NCI-H2171 (cell line): ENCODE measurements at places on chromosomes 1 and 21.

GRCh38 chr1:238029126-238029525 lies 138.4 kb upstream of the ZP4 start:
- no peak for DNase-seq

DNA sequence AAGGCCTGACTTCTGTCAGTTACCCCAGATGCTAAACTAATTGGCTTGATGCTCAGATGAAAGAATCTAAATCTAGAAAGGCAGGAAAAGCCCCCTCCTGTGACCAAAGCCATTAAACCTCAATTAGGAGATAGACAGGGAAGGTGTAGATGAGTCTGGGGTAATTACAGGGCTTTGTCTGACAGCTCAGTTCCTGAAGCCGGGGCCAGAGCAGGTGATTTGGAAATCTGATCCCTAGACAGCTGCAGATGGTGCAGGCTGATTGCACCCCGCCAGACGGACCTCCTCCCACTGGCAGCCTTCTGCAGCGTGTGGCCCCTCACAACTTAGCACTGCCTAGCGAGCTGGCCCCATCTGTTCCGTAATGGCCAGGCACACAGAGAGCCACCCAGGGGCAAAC lies 395.1 kb downstream of the HLX start:
- peak; percentile 89 for DNase-seq

DNA sequence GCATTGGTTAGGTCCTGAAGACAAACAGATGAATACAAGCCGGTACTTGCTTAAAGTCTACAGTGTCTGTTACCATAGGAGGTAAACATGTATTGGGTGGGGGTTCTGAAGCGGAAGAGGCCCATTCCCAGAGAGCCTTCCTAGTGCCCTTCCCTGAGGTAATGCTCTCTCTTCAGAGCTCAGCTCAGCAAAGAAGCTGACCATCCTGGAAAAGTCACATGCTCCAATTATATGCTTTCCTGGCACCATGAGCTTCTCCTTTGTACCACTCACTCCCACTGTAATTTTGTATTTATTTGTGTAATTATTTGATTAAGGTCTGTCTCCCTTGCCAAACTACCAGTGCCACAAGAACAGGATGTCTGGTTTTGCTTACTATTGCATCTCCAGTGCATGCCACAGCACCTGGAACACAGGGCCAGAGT lies 42.0 kb downstream of the RAB3B start:
- no peak for DNase-seq

DNA sequence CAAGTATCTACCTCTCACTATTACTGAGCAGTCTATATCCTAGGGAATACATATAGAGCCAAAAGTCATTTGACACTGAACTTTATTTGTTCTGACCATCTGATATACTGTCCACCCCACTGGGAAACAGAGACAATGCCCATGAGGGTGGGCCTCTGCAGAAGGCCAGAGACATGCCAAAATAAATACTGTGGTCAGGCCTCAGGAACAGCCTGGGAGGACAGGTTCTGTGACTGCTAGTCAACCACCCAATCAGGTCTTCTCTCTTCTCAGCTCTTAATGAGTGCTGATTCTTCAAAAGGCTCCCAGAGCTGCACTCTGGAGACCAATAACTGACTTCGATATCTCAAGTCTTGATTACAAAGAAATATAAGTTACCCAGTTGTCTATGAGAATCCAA lies 5.5 kb upstream of the ANKRD35 start:
- no peak for DNase-seq

DNA sequence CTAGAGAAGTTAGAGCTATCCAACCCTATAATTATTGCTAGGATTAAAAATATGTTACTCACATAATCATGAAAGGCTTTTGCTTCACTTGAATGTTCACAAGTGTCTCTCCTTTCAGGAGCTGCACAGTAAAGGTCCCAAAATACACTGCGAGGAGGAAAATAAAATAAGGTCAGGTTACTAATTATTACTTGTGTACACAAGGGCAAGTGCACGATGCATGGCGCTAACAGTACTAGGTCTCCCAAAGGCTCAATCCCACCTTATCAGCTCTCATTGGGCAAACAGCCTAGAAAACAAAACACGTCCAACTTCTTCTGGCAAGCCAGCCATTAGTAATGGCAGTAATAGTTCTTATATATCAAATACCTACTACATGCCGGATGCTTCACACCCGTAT lies 4.4 kb downstream of the SSBP3 start:
- no peak for DNase-seq

DNA sequence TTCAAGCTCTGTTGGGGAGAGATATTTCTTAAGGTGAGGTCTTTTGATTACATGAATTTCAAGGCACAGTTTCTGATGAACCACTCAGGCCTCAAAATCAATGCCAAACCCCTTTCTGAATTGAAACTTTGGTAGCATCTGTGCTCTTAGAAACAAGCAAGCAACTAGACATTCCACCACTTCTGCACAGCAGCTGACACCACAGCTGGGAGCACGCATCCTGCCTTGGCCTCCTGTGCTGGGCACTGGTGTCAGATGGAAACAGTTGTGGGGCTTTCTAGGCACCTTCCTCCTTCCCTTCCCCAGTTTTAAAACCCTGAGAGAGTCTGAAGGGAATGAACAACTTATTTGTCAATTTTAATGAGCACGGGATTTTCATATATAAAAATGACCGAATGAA lies 360.2 kb downstream of the ADGRL2 start:
- DNase-seq = no peak

GRCh38 chr1:66365635-66366034 lies 168.3 kb upstream of the SGIP1 start:
- DNase-seq = no peak

GRCh38 chr21:14737922-14738321 lies 191.8 kb upstream of the SAMSN1 start:
- no peak for DNase-seq

DNA sequence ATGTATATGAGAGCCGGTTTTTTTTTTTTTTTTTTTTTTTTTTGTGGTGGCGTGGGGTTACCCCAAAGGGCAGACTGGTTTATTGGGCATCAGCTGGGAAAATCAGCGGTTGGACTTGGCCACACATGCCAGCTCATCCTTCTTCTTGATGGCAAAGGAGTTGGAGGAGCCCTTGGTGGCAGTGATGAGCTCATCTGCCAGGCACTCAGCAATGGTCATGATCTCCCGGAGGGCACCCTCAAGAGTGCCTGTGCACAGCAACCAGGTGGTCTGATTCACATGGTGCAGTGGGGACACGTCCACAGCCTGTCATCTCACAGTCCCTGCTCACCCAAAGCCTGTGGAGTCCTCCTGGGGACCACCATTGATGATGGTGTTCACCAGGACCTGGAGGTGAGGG lies 62.0 kb downstream of the MRPS6 start:
- no peak for DNase-seq

DNA sequence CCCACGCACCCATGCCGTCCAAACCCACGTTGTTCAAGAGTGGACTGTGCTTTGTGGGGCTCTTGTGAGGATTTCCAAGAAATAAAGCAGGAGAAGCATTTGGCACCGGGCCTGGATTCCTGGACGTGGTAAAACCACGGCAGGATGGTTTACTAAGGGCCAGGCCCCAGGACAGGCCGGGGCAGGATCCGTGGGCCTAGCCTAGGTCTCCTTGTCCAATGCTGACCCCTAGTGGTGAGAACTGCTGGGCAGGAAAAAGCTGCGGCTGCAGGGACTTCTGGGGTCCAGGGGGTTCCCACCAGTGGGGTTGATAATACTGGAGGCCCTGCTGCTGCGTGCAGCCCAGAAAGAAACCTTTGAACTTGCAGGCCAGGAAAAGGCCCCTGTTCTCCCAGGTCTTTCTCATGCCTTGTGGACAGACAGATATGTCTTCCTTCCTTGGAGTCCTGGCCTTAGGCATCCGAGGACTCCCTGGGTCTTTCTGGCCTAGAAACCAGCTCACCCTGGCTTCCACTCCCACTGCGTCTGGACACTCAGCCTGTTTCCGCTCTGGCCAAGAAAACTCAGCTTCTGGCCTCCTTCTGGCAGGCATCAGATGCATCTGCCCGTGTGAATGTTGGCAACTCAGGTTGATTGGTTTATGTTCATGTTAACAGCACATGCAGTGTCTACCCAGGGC lies 106.9 kb upstream of the TMEM51 start:
- peak; percentile 26 for DNase-seq

DNA sequence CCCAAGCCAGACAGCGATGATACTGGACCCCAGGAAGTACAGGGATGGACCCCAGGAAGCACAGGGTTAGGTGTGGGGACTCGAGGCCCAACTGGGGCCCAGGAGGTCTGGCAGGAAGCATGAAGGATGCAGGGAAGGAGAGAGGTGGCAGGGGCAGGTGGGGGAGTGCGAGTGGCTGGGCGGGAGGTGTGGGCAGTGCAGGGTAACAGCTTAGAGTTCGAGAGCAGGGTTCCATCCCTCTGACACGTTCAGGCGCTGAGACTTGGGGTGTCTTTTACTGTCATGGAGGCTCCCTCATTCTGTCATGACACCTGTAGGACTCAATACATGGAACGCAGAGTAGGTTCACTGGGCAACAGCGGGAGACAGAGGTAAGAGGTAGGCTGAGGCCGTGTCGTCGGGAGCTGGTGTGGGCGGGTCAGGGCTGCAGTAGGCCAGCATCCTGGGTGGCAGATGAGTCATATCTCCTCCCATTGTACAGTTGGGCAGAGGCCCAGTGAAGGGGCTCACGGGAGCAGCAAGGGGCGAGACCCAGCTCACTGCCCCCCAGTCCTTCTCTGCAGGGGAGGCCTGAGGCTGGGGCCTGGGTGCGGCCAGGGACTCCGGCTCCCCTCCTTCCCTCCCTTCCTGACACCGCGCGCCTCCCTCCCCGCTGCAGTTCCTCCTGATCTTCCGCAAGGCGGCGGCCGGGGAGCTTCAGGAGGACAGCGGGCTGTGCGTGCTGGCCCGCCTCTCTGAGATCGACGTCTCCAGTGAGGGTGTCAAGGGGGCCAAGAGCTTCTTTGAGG lies 11.6 kb upstream of the CTRC start:
- DNase-seq = no peak

DNA sequence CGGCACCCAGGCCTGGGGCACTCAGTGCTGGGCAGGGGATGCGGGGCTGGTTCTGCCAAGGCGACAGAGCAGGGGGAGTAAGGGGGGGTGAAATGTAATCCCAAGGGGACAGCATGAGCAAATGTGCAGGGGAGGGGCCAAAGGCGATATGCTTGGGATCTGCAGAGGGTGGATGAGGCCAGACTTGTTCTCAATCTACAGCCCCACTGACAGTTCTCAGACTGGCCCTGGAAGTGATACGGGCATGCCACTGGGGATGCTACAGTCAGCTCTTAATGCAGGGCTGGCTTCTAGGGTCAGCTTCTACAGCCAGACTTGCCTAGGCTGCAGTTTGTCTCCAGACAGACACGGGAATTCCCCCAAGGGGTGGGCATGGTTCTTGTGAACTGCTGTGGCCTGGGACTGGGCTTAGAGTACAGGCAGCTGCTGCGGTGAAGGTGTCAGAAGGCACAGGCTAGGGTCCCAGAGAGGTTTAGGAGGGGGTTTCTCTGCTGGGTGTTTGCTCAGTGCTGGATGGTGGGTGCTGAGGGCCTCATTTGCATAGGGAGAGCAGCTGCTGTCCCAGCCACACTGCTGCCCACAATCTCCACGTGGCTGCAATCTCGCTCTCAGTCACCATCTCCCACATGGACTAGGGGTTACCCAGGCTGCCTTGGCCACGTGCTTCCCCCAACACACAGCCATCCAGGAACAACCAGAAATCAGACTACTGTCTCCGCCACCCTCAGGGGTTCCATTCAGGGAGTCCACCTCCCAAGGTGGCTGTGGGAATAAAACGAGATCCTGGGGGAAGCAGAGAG lies 190.1 kb downstream of the HIVEP3 start:
- DNase-seq = no peak

DNA sequence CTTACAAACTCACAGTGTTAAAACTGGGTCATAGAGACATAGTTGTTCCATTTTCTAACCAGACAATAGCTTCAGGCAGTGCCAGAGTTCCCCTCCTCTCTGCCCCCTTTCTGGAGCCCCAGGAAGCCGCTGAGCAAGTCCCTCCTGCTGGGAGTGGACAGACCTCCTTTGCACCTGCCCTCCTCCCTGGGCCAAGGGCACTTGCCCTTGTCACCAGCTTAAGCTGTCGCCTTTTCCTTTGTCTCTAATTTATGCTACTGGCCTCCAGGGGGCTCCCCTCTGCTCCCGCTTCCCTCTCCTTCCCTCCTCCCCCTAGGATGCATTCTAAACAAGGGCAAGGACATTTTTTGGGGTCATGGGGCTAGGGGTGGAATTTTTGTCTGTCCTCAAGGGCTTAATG lies 182.4 kb downstream of the MIS18A start:
- DNase-seq = no peak

DNA sequence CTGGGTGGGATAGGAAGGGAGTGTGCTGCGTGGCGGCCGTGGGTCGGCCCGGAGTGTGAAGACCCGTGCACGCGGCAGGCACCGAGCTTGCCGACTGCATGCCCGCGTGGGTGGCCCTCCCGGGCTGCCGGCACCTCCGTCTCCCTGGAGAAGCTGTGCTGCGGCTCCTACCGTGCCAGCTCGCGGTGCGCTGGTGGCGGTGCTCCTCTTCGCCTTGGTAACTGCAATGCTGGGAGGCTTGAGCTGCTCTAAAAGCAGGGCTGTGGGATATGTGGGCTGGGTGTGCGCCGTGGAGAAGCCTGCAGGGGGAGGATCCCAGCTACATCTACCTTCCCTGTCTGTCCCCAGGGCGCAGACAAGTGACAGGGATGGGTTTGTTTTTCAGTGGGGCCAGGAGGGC lies 2.4 kb downstream of the GABRD start:
- DNase-seq = no peak

DNA sequence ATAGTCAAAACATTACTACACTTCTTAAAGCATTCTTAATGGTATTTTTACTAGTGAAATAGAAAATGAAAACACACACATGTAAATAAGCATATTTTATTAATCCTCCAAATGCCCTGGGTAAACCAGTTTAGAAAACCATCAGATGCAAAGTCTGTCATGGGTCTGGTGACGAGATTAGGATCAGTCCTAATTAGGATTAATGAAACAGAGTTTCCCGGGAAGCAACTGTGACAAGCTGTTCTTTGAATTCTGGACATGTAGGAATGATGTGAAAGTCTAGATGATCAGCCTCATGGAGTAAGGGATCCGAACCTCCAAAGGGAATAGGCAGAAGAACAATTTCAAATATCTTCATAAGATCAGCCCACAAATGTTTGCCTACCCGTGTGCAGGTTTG lies 250.2 kb downstream of the KIF26B start:
- DNase-seq = no peak

DNA sequence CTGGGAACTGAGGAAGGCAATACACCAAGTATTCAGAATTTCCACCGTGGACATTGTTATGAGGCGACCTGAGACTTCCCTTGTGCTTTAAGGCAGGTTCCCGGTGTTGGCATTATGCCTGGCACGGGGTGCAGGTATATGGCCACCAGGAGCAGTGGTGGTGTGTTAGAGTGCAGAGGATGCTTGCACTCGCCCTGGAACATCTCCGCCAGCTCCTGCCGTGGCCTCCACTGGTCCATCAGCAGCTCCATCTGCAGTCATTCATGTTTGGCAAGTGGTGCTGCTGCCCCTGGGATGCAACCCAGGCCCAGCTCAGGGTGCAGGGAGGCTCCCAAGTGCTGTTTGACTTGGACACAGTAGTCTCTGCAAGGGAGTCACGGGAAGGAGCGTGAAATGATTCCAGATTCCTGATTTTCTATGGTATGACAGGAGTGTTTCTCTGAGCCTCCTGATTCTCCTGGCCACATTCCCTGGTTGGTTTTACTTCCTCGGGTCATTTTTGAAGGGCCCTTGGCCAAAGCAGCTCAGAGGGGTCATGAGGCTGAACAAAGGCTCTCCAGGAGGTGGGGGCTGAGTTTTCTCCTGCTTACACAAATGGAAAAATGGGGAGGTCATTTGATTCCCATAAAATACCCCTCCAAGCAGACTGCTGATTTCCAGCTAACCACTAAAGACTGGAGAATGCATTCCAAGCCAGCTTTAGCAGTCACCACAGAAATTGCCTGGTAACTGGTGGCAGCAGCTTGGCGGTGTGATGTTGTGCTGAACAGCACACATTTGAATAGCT lies 60.4 kb upstream of the PSEN2 start:
- no peak for DNase-seq
